ENCODE measurements at places on chromosomes 6 and 20.

- DNase-seq, result no peak
Measured at GRCh38 chr6:31049518-31049917, 39.2 kb downstream of the MUC22 start.

GRCh38 chr6:14401246-14401645, 283.7 kb downstream of the CD83 start:
- no peak for DNase-seq

- peak; percentile 78 for DNase-seq
Measured at GRCh38 chr6:30686009-30686907, at the start of gene PPP1R18. Gene PPP1R18 (minus strand): TSS chr6:30686645. CDS start chr6:30686018, 627 bp downstream.

DNA sequence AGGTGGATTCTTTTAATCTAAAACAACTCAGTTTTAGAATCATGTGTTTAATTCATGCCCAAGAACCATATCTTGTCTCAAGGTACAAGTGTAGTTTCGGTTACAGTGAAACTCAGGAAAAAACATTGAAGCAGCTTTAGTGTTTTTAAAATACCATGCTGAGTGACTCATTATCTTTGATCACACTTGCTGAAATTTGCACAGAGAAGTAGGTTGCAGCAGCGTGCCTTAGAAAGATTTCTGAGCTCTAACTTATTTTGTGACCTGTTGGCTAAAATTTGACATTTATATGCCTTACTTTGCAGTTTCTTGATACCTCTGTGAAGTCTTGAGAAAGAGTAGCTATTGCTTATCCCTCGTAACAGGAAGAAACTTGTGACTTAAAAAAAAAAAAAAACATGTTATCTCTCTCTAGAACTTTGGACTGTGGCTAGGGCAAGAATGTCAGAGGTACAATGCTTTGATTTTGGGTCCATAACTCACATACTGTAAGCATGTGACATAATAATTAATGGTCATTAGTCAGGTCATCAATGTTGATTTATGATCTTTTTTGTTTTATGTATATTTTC, 34.5 kb upstream of the FUCA2 start:
- DNase-seq, result no peak

DNA sequence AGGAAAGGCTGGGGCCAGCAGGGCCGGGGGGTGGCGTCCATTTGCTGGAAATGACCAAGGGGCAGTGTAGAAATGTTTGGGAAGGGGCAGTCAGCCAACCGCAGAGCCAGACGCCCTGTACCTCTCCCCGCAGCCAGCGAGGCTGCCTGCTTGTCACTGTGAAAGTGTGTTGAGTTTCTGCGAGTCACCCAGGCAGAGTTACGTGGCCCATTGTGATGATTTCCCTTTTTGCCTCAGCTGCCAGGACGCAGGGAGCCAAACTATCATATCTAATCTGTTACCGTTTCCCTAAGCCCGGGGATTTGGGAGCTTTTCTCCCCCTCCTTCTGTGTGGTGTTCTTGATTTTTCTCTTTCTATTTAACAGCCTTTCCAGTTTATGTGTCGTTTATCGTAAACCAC, 67.9 kb upstream of the STX16 start:
- DNase-seq, result no peak

Measured in activated T-helper 1 cell treated with anti-CD3 and anti-CD28 coated beads, Interleukin-12 subunit alpha, Interleukin-12 subunit beta, Interleukin-2, Interleukin-4 antibody, amounts not matched to agents 30 ng/mL and 10 ng/mL and 1 ng/mL, durations not matched to agents 14 hours and 24 hours and 36 hours (primary cell).